Suppressor macrophage treated with lipopolysaccharide for 4 hours (primary cell): ENCODE measurements at places on chromosomes 2 and 18.

- DNase-seq: no peak
These were observed 236.1 kb downstream of the CDH20 start for GRCh38 chr18:61569176-61569892.

DNA sequence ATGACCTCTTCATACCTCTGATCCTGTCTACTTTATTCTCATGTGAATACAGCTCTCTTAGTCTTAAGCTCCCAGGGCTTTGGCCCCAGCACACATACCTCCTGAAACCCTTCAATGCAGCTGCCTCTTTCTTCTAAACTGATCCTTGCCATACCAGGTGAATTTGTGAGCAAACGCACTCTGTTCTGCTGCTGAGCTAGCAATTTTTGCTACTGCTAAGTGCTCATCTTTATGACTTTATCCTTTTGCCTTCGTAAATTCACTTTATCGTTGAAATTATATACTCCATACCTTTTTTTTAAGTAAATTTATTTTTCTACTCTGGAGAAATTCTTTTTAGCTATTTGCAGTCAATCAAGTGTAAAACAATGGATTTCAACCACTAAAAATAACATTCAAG, 287.7 kb downstream of the CMPK2 start:
- DNase-seq: no peak

- DNase-seq: no peak
These were observed 228.9 kb downstream of the RBM43 start for GRCh38 chr2:151032741-151033191.

DNA sequence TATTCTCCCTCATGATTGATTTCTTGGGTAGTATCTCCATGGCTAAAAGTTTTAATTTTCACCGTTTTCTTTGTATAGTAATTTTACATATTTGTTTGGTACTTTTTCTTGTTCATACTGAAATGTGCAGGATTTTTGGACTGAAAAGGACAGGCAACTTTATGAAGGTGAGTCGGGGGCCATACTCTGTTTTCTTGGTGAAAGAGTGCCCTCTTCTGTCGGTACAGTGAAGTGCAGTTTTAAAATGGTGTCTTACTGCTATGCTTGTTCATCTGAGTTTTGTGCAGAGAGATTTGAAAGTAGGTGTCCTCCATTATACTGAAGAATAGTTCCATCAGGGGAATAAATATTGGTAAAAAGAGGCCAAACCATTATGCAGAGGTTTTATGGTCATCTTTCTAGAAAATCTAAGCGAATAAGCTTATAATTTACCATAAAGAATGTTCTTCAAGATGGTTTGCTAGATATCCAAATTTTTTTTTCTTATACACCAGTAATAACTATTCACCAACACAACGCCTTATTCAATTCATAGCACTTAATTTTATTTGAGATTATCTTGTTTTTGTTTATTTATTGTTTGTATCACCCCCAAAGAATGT, 8.7 kb upstream of the SERPINB13 start:
- DNase-seq: peak; percentile 56

- no peak for DNase-seq
These were observed 16.7 kb upstream of the PLEKHM3 start for GRCh38 chr2:208042041-208042440.

- DNase-seq: no peak
These were observed 1005.1 kb upstream of the FAM98A start for GRCh38 chr2:34604164-34604563.

GRCh38 chr18:70154591-70155194, 50.8 kb downstream of the RTTN start:
- no peak for DNase-seq

- DNase-seq: no peak
These were observed 12.1 kb downstream of the CCDC141 start for GRCh38 chr2:179037807-179038206.

GRCh38 chr18:24231773-24232735, 93.2 kb downstream of the CABYR start:
- no peak for DNase-seq

DNA sequence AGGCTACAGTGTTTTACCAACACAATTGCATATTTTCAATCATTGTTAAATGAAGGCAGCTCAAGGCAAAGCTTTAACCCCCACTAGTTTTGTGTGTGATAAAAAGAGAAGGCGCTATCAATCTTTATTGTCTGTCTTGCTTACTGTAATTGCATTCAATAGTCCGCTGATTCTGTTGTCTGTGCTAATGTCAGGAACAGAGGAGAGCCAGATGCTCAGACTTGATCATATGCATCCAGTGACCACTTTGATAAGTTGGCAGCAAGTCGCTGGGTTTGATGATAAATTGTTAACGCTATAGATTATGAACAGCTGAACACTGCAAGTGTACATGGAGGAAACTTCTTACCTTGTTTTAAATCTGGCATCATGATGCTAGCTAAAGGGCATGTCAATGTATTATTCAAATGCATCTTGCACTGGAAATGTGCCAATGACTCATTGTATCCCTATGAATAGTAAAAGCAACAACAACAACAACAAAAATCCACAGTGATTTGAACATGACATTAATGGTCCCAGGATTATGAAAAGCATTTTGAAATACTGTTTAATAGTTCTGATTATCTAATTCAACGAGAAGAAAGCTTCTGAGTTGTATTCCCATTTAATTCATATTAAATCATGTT, 423.5 kb upstream of the FANCL start:
- DNase-seq: no peak

GRCh38 chr2:240506406-240507059, 51.3 kb downstream of the ANKMY1 start:
- no peak for DNase-seq

DNA sequence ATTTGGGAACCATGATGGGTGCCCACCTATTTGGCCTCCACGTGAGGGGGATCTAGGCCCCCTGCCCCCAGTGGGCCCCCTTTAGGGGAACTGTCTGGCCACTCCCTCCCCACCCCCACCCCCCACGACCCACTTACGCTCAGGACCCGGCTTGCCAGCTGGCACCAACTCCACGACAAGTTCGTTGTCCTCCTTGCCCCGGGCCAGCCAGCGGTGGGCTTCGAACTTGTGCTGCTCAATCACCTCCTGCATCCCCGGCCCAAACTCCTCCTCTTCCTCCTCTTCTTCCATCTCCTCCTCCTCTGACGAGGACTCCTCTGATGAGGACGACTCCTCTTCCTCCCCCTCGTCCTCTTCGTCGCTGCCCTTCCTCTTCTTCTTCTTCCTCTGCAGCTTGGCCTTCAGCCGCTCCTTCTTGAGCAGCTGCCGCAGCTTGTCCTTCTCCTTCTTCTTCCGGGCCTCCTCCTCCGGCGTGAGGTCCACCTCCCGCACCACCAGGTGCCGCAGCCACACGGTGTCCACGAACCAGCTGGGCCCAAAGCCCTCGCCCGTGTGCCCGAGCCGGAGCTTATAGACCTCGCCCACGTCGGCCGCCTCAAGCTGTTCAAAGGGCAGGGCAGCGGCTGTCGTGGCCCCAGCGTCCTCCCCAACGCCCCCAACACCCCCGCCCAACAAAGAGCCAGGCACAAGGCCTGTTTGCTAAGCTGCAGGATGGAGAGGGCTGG, 96.9 kb downstream of the LOXHD1 start:
- DNase-seq: no peak

- no peak for DNase-seq
These were observed 9.2 kb downstream of the ACOXL start for GRCh38 chr2:110741491-110741980.

GRCh38 chr2:238598802-238599530, 172.2 kb downstream of the ASB1 start:
- DNase-seq: no peak

DNA sequence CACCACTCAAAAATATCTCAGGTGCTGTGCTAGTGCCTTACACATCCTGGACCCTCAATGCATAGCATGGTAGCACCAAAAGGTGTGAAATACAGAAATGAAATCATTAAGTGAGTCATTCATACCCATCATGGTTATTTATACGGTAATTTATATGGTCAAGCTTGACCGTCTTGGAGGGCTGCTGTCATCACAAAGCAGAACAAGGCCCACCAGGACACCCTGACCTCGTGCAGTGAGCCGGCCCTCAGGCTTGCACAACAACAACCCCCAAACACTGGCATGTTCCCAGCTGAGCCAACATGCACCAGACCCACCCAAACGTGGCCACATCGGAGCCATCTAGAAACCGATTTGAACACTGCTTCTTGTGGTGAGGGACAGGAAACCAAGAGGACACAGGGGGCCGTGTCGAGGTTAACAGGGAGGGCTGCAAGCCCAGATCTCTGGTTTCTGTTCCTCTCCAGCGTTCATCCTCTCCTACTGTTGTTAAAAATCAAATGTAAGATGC, 378.5 kb upstream of the ID2 start:
- peak; percentile 93 for DNase-seq

DNA sequence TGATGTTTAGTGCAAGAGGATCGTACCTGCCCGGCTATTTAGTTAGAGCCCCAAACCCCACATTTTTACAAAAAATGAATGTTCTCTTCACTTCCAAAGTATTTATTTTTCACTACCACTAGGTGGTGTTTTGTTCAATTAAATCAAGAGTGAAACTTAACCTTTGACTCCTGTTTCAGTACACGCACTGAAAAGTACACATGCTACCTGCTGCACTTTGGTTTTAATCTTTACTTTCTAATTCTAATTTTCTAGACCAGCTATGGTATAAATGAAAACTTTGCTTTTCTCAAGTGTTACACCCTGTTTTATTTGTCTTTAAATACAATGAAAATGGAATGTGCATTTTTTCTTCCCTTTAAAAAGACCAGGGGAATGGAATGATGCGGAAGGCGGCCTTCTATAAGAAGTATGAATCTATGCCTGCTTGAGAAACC, 31.4 kb upstream of the CHN1 start:
- DNase-seq: peak; percentile 52

DNA sequence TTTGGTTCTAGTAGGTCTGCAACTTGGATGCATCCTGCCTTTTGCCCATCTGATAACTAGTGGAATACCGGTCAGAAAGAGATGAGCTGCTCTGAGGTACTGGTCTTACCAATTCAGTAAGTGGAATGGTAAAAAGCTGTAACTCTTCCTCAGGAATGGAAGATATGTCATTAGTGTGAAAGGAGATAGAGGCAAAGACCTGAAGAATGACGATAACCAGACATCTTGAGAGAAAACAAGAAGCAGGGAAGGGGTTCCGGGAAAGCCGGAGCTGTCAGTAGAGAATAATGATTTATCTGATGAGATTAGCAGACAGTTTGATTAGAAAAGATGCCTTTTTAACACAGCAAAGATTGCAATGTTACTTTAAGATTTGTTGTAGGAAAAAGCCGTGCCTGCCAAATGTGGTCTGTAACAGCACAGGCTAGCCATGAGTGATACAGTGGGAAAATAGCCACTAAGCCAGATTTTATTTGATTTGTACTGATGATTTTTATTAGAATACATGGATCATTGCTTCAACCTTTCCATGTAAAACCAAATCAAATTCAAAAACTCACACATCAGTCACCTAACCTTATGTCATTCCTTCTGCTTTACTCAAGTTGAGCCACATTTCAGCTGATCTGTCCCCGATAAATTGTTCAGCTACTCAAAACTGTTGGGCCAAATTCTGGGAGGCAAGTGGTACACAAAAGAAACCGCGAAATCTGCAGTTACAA, 110.0 kb downstream of the TCF4 start:
- DNase-seq: peak; percentile 8

DNA sequence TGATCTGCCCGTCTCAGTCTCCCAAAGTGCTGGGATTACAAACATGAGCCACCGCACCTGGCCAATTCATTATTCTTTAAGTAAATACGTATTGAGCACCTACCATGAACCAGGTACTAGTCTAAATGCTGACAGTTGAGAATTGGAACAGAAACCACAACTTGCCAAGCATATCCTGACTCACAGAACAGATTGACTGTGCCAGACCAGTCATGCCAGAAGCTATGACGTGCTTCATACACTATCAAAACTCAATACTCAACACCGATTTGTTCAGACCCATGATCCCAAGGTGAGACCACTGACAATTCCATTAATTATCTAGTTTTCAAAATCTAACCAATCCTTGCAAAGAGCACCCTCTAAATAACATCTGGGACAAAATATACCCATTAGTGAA, 148.6 kb downstream of the B3GNT2 start:
- no peak for DNase-seq

DNA sequence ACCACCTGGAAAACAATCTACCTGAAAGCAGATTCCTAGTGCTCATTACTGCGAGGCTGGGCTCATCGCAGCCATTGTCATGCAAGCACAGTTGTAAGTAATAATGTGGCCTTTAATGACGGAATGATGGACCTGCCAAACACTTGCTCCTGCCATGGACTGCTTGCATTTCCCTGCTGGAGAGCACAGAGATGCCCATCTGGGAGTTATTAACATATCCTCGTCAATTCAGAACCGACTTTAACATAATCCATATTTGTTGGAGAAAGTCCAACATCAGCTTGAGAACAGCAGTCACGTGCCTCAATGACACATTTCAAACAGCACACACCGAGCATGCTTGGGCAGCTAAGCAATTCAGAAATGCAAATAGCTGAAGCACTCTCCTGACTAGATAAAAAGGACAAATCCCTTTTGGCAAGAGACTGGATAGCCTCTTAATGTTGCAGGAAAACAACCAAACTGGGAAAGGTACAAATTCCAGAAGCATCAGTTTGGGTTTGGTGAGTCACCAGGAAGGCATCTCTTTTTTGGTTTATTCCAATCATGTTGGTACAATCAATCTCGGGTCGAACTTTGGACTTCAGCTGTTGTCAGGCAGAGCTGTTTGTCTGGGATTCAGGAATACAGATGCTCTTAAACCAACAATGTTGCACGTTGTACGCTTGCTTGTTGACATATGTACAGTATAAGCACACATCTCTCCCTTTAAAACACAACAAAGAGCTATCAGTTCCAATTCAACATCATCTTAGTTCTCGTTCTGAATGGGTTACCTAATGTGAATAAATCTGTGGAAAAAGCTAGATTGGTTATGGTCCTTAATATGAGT, 395.8 kb downstream of the LNPK start:
- no peak for DNase-seq

GRCh38 chr2:28277466-28277865, 115.2 kb upstream of the FOSL2 start:
- DNase-seq: no peak

GRCh38 chr2:217741381-217741955, 261.3 kb downstream of the TNS1 start:
- DNase-seq: no peak

- no peak for DNase-seq
These were observed 127.0 kb upstream of the FZD5 start for GRCh38 chr2:207896525-207897285.
